Caco-2 (cell line): ENCODE measurements at places on chromosomes 12 and 14.

GRCh38 chr14:77407158-77407557 lies 16.2 kb downstream of the NOXRED1 start:
- no peak for DNase-seq

- no peak for DNase-seq
Measured at GRCh38 chr12:10140001-10140400, 10.0 kb upstream of the CLEC7A start.

DNA sequence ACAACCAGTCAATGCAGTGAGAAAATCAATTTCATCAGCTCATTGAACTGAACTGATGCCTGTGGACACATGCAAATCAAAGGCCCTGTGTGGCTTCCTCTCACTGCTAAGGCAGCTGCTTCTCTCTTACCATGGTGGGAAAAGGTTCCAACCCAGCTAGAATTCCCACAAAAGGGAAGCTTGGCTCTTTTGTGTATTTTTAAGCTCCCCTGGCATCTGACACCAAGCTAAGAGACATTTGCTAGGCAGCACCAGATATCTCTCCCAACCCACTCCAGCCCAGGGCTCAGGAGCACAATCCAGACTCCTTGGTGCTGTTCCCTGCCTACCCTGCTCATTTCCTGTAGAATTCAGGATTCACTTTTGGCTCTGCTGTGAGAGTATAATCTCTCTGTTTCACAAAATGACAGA lies 129.6 kb downstream of the GXYLT1 start:
- no peak for DNase-seq

GRCh38 chr12:30967026-30967425 lies 40.5 kb downstream of the TSPAN11 start:
- no peak for DNase-seq

GRCh38 chr12:77845831-77846230 lies 15.1 kb downstream of the NAV3 start:
- DNase-seq, result no peak

GRCh38 chr12:84455598-84455997 lies 457.0 kb downstream of the SLC6A15 start:
- DNase-seq, result no peak

DNA sequence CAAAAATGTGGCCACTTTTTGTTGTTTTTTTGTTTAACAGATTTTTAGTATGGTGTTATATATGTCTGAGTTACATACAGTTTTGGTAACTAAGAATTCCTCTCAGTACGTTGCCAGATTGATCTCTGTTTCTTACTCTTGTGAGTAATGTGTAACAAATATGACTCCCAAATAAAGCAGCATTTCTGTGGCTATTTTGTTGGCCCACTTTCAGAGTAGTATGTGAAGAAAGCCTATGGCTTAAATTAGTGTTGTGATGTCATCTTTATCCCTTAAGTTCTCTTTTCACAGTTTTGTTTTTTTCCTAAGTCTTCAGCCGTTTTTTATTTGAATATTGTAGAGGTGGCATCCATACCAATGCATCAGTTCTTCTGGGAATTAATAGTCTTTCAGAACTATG lies 10.7 kb downstream of the PCNX4 start:
- DNase-seq, result no peak

- DNase-seq, result no peak
Measured at GRCh38 chr12:51424094-51424661, 453 bp upstream of the SLC4A8 start.

DNA sequence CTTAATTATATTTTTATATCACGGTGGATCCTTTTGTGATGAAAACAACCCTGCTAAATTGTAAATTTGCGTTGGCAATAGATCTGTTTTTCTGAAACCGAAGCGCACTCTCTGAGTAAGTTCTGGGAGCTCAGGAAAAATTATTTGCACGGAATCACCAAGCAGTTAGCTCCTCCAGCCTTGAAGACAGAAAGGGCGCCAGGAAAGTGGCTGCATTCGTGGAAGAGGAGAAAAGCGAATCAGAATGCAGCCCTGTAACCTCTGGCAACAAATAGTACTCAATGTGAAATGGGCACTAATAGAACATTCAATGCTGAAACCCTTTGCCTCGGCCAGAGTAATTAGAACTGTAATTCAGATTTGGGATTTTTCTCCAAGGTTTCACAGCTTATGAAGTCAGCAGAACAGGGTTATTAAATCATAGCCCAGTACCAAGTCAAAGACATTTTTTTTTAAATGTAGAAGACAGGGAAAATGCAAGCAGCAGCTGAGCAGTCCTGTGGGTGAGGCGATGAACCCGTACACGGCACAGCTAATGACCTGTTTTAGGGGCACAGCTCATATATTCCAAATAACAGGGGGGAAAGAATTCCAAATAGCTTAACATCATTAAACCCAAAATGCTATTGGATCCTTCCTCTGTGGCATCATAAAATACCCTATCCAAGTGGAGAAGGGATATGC lies 251.4 kb downstream of the EGLN3 start:
- no peak for DNase-seq
